Stimulated activated CD8-positive, alpha-beta memory T cell treated with anti-CD3 and anti-CD28 coated beads, Interleukin-15, amount 100 ng/mL, for 1 hour (primary cell): ENCODE measurements at places on chromosomes 6 and 20.

- no peak for DNase-seq
These were observed 200.0 kb downstream of the LY86 start for GRCh38 chr6:6788394-6789032.

DNA sequence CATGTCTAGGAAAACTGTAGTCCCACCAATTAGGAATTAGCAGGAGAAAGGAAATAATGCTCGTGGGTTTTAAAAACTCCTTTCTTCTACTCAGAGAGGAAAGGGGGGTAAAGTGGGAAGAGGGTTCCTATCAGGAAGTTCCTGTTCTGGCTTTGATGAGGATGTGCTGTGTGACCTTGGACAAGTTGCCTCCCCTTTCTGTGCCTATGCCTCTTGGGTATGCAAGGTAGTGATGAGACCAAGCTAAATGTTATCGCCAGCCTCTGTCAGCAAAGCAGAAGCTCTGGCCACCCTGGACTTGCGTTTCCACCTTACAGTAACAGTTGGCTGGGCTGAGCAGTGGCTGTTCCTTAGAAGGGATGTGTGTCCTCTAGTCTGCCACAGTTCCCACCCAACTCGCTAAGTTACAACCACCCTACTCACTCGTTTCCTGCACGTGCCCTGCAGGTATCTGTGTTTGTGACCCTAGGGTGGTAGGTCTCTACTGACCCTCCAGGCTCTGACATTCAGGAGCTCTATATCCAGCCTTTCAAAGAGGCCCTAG, 110.0 kb downstream of the PREX1 start:
- no peak for DNase-seq

GRCh38 chr6:56693246-56693607, 50.5 kb upstream of the DST start:
- no peak for DNase-seq

DNA sequence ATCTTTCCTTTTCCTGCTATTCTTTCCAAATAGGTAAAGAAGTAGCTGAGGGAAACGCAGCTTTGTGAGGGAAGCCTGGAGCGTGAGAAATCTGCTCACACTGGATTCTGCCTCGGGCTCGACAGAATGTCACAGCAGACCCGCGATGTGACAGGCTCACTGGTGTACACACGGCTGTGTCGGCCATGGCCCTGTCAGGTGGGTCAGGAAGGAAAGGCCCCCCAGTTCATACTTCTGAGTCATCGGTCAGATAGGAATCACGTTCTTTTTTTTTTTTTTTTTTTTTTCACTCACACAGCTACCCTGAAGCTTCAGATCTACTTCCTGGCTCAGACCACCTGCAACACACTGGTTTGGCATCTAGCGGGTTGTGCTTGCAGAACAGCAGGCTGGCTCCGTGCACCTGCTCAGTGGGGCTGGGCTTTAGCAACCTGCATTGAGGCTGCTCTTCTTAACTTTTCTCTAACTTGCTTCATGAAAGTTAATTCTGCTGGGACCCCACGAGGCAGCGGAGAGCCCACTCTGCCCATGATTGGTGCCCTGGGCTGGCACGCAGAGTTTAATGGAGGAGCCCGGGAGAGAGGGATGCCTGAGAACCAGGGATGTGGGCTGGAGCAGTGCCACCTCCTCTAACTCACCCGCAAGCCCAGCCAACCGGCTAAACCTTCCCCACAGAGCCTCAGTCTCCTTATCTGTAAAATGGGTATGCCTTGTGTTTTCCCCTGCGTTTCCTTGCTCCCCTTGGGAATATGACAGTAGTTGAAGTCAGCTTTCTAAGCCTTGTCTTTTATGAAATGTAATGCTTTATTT, 61.5 kb upstream of the FNDC1 start:
- no peak for DNase-seq

DNA sequence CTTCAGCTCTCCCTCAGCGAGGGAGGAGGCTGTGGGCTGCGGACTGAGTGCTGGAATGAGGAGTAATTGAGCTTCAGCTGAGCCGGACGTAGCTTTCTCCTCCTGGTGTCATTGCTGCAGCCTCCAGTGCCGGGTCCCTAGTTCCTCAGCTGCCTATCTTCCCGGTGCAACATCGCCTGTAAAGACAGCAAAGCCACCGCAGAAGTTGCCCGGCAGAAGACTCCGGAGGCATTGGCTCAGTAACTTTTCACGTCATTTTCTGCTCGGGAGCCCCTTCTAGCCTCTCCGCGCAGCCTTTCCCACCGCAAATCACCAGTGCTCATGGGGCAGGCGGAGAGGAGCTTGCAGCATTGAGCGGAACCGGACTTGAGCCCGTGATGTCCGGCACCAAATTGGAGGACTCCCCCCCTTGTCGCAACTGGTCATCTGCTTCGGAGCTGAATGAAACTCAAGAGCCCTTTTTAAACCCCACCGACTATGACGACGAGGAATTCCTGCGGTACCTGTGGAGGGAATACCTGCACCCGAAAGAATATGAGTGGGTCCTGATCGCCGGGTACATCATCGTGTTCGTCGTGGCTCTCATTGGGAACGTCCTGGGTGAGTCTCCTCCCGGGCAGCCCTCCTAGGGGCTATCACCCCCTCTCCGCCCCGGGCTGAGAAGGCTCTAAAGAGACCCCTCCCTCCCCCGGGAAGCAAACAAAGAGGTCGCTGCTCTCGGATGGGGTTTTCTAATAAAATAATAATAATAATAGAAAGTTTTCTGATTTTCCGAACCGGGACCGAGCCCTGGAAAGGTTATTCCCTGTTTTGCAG, at the start of gene HCRTR2:
Gene HCRTR2 (plus strand): TSS at position 305 of the 816 bp plus-strand sequence. CDS start 73 bp downstream, at position 378.
- DNase-seq, result no peak

- no peak for DNase-seq
These were observed 96.4 kb upstream of the RNF24 start for GRCh38 chr20:4111440-4112411.

DNA sequence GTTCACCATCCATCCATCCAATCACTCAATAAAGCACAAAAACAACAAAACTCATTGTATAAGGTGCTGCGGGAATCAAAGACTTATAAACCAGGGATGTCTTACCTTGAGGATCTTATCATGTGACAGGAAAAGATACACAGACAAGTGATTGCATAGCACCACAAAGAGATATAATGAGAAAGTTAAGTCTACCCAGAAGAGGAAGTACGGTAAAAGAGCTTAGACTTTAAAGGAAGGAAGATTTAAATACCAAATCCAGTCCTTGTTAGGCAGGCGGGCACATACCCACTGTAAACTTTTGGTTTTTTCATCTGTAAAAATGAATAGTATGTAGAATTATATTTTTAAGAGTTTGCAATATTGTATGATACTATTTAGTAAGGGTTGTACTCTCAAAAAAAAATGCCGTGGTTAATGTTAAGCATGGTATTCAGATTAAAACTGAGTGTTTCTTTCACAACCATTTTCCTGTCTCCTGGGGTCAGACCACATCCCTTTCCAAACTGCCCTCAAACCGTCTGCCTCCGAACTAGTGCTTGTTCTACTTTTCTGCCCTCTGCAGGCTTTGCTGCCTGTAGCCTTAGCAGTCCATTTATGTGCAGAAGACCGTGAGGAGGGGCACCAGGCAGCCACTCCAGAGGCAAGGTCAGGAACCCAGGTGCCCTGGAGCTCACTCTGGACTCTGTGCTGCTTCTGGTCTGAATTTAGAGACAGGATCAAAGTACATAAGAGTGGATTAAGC, 179.5 kb upstream of the SYNDIG1 start:
- DNase-seq, result no peak

DNA sequence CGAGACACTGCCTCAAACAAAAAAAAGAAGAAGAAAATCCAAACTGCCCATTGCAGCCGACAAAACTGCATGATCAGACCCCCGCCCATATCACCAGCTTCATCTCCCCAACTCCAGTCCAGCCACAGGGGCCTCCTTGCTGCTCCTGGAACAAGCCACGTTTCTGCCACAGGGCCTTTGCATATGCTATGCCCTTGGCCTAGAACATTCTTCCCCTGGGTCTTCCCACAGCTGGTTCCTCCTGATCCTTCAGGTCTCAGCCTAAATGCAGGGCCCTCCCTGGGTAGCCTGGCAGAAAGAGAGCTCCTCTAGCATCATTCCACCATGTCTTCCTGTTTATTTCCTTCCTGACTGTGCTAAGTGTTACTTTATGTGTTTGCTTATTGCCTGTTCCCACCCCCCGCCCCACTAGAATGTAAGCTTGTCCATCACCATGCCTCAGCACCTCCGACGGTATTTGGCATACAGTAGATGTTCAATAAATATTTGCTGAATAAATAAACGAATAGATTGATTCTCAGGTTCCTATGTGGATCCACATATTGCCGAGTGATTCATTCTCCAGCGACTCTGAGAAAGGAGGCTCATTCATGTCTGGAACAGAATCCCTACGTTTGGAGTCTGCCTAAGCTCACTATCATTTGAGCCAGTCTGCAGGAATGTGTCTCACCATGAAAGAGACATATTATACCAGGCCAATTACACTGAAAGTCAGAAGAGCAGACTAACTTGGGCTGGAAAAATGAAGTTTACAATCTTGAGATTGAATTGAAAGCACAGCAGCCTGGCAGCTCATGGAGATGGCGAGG, 56.1 kb downstream of the NFATC2 start:
- DNase-seq, result no peak

DNA sequence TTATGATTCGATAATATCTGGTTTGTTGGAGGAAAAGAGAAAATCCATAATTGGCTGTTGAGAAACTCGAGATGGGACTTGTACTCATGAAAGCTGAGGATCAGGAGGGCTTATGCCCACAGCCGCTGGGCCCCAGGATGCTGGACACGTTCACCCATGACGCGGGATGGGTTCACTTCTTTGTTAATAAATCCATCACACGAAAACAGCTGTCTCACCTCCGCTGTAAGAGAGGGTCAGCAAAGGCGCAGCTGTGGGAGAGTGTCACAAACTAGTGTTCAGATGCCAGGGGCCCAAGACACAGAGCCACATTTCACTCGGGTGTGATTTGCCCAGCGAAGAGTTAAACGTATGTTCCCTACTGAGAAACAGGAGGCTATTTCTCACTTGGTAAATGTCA, 315.1 kb downstream of the THBS2 start:
- no peak for DNase-seq

GRCh38 chr6:134669485-134669884, 280.4 kb downstream of the ALDH8A1 start:
- DNase-seq, result no peak

DNA sequence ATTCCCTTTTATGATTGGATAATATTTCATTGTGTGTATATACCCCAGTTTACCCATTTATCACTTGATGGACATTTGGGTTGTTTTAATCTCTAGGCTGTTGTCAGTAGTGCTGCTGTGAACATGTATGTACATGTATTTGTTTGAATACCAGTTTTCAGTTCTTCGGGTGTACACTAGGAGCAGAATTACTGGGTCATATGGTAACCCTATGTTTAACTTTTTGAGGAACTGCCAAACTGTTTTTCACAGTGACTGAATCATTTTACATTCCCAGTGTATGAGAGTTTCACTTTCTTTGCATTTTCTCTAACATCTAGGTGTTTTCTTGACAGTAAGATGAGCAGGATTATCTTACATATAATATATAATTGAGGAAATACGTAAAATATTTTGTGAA, 44.7 kb upstream of the ADIG start:
- no peak for DNase-seq

GRCh38 chr20:25863536-25864325, 167.1 kb upstream of the ZNF337 start:
- no peak for DNase-seq

- no peak for DNase-seq
These were observed 129.4 kb upstream of the AFDN start for GRCh38 chr6:167697316-167697715.

- DNase-seq, result no peak
These were observed 95.6 kb upstream of the SHLD1 start for GRCh38 chr20:5654557-5654956.

GRCh38 chr20:33685328-33686099, 671 bp downstream of the E2F1 start:
- DNase-seq, result no peak

DNA sequence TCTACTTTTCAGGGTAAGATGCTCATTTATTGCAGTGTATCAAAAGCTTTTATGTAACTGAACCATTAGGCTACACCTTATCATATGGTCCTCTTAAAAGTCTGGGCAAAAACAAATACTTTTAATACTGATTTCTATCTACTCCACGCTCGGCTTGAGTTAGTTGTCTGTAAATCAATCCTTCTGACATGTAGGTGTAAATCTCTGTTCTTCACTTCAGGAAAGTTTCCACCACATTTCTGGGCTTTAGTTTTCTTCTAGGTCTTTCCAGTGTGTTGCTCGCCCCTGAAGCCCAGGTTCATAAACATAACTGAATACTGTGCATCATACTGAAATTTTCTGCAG, 89.2 kb upstream of the RNF217 start:
- no peak for DNase-seq

DNA sequence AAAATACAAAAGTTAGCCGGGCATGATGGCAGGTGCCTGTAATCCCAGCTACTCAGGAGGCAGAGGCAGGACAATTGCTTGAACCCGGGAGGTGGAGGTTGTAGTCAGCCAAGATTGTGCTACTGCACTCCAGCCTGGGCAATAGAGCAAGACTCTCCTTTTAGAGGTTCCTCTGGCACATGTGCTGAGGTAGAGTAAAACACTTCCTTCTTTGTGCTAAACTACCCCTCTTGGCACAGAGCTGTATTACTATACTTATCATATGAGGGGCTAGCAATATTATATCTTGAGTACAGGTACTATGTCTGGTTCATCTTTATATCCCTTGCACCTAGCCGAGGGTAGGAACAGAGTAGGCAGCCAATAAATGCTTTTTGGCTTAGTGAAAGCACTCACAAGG, 40.2 kb upstream of the SAMHD1 start:
- DNase-seq, result no peak

- no peak for DNase-seq
These were observed 150.5 kb upstream of the PRSS16 start for GRCh38 chr6:27096834-27097511.

DNA sequence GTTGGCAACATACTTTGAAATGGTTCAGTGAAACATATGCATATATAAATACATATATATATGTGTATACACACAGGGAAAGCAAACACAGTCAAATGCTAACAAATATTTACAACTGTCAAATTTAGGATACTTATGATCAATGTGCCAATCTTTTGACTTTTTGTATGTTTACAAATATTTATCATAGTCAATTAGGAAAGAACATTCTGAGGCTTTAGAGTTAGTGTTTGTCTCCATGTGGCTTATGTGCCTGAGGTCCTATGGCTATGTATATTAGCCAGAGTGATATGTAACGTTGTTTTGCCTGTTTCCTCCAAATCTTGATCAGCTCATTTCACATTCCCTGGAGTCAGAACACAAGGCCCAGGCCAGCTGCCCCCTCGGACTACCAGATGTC, 126.5 kb upstream of the MAN1A1 start:
- no peak for DNase-seq

DNA sequence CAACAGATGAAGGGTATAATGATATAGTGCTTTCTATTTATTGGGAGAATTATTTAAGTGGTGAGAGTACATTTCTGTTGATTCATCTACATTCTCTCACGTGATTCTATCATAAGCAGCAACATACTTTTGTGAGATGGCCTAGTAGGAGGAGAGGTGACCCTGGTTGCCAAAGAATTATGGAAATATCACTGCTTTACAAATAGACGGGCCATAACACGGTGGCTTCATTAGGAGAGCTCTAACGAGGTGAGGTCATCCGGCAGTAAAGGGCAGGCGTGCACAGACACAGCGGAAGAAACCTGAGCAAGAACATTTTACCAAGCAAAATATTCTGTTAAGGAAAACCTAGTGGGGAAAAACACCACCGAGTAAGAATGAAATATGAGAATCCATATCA, 337.4 kb upstream of the QKI start:
- no peak for DNase-seq
